ENCODE measurements at places on chromosomes 7 and 10.

- no peak for DNase-seq
Measured at GRCh38 chr10:128091636-128092210, 34.5 kb downstream of the MKI67 start.

- DNase-seq, result no peak
Measured at GRCh38 chr7:26348234-26348851, 56.7 kb downstream of the SNX10 start.

- peak; percentile 86 for DNase-seq
Measured at GRCh38 chr10:99827936-99828335, 45.5 kb downstream of the ABCC2 start.

DNA sequence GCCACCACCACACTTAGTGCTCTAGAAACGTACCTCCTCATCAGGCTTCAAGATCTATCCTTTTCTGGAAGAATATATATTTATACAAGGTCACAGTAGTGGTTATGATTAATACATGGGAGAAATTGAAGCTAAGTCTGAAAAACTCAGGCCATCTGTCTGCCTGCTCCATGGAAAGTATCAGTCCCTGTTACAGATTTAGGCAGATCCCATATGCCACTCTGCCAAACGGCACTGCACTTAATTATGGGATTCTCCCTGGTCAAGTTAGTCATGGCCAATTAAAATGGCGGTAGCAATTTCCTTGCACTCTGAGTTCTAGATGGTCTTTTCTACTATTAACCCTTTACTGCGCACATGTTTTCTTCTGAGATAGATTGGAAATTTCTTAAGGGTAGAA lies 740.0 kb downstream of the SUGCT start:
- no peak for DNase-seq

GRCh38 chr10:112376396-112376790 lies 2.5 kb downstream of the ACSL5 start:
- DNase-seq, result no peak

DNA sequence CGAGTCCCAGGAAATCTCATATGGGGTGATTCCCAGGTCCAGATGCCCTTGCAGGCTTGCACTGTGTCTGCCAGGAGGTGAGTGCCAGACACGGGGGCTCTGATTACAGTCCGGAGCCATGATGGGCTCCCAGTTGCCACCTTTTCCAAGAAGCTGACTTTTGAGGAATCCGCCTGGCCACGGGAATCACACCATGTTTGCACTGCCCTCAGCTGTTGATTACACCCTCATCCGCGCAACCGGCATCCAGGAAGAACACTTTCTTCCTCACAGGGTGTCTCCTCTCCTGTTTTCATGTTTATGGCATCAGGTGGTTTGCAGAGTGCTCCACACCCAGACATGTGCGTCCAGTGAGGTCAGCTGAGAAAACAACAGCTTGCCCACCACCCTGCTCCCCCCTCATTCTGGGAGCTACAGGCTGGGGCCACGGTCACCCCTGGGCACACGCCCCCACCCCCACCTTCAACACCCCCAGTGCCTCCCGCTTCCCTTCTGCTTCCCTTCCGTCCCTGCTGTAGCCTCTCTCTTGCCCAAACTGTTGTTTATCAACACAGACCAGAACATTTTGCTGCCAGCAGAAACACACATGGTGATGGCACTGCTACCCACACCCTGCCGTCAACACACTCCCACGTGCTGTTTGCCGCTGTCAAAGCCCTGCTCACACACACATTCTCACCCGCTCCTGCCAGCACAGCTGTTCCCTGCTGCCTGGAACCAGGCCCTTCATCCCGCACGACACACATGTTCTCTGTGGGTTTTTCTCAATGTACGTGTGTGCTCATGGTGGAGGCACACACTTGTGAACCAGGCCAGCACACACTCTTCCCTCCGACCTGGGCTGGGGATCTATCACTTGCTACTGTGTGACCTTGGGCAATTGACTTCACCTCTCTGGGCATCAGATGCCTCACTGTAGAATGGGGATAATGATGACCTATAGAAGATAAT lies 35.8 kb downstream of the DDIT4 start:
- DNase-seq, result peak; percentile 81

DNA sequence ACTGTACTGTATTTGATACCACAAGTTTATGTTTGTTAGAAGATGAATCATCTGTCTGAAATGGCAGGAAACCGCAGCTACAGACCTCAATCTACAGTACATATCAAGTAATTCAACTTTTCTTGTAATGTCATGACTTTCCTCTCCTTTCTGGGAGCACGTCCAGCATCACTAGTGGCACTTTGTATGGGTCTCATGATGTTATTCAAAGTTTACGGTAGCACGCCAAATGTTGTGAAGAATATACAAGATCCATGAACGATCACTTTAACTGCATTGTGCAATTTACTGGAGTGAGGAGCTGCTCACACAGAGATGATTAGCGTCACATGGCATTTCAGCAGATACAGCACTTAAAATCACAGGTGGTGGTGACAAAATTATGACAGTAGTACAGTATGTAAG lies 257.8 kb upstream of the GNAI1 start:
- peak; percentile 88 for DNase-seq

DNA sequence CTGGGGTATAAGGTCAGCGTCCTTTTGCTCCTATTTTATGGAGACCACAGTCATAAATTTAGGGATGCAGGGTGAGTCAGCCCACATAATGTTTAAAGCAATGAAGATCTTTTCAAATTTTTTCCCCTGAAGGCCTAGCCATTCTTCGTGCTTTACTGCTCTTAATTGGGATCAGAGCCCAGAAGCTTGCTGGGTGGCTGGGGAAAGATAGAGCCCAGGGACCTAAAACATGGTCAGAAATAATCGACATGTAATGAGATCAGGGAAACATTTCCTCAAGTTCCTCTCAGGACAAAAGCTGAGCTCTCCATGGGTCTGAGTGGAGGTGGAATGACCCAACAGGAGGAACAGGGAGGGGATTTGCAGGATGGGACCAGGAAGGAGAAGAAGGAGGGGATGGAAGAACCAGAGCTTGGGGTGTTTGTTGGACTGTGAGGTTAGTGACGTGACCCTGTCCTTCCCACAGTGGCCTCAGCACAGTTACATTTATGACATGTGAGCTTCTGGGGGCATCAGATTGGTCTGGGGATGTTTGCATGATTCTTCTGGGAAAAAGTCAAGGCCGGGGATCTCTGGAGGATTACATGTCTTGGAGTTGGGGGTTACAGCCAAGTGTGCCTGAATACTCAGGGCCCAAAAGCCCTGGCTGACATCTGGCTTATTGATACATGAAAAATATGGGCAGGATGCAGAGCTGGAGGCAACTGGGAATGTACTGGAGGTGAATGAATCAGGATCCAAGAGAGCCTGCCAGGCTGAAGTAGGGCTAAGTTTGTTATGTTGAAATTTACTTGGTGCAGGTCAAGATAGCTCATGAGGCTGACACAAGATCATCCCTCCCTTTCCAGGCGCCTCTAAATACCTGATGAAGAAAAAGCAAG lies 477.9 kb downstream of the RPS24 start:
- DNase-seq, result no peak

- DNase-seq, result no peak
Measured at GRCh38 chr10:111837086-111837485, 346.5 kb downstream of the GPAM start.

- no peak for DNase-seq
Measured at GRCh38 chr7:55233001-55233400, 132.1 kb upstream of the LANCL2 start.

- no peak for DNase-seq
Measured at GRCh38 chr7:158489462-158490155, 98.0 kb downstream of the PTPRN2 start.

DNA sequence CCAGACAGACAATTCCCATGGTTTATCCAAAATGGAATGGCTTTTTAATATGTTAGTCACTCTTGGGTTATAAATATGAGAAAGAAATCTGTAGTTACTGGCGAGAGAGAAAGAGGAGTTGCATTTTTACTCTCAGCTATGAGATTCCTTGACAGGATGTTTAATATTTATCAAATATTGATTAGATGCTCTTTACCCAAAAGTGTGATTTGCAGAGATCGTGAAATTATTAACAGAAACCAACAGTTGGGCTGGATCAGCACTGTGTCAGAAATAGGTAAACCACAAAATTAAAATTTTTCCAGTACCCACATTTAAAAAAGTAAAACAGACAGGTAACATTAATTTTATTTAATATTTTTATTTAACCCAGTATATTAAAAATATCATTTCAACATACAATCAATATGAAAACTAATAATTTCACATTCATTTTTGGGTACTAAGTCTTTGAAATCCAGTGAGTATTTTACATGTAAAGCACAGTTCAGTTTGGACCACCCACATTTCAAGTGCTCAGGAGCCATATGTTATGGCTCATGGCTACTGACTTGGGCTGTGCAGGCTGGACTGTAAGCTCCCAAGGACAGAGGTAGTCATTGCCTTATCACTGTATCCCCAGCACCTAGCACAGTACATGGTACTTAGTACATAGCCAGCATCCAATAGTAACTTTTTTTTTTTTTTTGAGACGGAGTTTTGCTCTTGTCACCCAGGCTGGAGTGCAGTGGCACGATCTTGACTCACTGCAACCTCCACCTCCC lies 42.5 kb downstream of the KLHDC10 start:
- DNase-seq, result no peak

Data from amniotic epithelial cell (primary cell).